ENCODE measurements at places on chromosomes 11 and 22.

- DNase-seq: no peak
Observed at GRCh38 chr11:114226356-114226755, 69.8 kb upstream of the NNMT start.

DNA sequence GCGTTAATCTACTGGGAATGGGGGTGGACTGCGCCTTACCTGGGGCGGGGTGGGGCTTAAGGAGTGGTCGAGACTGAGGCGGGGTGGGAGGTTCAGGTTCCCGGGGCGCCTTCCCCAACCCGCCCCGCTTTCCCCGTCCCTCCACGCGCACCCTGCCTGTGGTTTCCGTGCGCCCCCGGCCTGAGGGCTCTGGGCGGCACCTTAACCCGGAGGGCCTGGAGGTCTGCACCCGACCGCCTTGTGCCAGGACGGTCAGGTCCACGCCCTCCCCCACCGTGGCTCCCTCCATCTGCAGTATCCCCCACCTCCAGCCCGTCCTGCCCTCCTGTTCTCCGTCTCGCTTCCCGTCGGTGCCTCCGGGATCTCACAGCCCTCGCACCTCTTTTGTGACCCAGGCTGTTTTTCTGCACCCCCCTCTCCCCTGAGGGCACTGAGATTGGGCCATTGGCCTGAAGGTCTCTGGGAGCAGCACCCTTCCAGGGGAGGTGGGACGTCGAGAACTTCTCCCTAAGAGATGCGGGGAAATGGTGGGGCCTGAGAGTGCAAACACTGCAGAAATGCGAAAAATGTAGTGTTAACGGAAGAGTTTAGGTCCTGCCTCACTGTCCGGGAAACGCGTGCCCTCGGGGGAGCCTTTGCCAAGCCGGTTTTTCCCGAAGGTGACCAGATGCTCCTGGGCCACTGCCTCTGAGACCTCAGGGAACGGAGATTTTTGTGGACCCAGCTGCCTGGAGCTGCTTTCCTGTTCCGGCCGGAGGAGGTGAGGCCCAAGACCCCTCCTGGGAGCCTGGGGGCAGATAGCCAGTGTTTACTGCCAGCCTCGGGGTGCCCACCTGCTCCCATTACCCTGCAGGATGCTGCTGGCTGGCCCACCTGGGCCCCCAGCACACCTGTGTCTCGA is 1.2 kb upstream of the ASCL2 start:
- DNase-seq: no peak

DNA sequence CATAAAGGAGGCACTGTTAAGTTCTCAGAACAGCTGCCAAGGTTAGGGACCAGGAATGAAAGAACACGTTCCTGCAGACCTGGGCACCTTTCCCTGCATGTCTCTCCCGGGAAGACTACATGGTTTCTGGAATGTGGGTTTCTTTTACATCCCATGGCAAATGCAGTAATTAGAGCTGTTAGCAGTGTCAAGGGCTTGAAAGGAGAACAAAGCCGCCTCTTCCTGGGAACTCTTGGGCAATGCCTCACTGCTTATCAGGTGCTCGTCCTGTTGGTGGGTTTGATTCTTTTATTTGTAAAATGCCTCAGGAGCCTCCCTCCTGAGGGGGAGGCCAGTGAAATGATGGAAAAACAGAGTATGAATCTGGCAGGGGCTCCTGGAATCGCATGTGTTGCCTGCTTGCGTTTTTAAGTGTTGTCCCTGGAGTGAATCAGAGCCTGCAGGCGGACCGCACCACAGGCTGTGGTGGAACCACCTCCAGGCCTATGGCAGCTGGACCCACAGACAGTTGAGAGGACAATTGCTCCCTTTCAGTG is 723 bp upstream of the C22orf31 start:
- no peak for DNase-seq

- peak; percentile 83 for DNase-seq
Observed at GRCh38 chr22:32926600-32926999, 125.1 kb downstream of the TIMP3 start.

DNA sequence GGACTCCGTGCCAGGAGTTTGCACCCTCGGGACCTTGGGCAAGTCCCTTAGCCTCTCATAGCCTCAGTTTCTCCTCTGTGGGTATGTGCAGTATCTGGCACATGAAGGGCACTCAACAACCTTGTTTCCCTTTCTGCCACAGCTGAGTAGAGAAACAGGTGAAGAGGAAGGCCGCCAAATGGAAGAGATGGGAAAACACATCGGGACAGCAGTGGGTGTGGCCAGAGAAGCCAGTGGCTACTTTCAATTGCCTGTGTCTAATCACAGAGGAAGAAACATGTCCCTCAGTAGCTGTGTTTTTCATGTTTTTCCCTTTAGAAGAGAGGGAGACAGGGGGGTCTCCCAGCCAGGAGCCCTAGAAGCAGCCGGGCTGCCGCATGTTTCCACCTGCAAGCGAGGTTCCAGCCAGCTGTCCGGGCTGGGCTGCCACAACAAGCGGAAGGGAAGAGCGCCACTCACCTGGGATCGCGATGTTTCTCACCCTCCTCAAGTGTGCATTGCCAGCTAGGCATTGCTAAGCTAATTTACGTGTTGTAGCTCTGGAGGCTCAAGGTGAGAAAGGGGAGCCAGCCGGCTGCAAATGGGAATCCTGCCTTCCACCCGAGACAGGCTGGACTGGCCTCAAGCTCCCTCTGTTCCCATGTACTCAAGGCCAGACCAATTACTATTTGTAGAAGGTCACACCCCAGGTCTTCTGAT is 16.7 kb downstream of the ASPHD2 start:
- DNase-seq: no peak

DNA sequence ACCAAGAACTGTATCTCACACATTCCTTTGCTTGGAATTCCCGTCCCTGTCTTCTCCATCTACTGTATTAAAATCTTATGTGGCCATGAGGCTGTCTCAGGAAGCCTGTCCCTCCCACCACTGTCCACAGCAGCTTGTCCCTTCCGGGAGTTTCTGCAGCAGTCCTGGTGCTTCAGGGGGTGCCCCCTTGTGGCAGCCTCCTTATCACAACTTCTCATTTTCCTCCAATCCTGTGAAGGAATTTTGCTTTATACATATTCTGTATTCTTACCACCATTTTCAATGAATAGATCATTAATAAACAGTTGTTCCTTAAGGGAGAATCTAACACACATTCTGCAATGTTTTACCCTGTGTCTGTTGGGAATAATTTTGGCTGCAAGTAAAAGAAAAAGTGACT is 220.4 kb upstream of the RAG2 start:
- DNase-seq: peak; percentile 16

DNA sequence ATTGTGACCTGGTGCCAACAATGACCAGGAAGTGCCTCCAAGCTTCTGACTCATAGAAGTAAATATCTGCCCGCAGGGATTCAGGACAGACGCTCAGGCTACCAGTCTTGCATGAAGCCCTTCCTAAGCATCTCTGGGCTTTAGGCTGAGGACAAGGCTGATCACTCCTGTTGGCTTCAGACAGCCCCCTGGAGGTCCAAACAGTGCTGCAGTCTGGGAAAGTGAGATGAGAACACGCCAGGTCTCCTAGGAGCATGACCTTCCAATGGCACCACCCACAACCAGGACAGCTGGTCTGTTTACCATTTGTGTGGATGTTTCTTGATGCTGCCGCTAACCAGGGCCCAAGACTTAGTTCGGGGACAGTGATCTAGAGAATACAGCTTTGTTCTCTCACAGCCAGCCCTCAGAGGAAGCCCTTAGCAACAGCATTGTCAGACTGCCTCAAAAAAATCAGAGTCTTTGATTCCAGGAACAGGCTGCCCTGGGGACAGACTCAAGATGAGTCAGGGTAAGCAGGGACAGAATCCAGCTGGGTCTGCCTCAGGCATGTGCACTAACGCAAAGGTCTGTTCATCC is 111.2 kb downstream of the ZNF280B start:
- no peak for DNase-seq

GRCh38 chr22:30238136-30238535 is 8.4 kb downstream of the LIF start:
- no peak for DNase-seq

GRCh38 chr22:16915701-16916100 is 90.5 kb upstream of the XKR3 start:
- peak; percentile 12 for DNase-seq

GRCh38 chr22:27546157-27546935 is 255.2 kb downstream of the MN1 start:
- peak; percentile 7 for DNase-seq

DNA sequence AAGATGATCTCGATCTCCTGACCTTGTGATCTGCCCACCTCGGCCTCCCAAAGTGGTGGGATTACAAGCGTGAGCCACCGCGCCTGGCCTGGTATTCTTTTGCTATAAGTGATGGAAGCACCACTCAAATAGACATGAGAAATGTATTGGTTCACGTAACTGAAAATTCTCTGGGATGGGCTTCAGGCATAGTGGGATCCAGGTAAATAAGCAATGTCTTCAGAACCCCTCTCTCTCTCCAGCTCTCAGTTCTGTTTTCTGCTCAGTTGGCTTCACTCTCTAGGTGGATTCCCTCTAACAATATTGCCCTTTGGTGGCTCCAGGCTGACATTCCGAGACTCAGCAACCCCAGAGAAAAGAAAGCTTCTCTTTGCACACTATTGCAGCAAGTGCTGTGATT is 889 bp upstream of the LHFPL7 start:
- no peak for DNase-seq

GRCh38 chr11:106208760-106209159 is 131.3 kb downstream of the AASDHPPT start:
- no peak for DNase-seq

- peak; percentile 38 for DNase-seq
Observed at GRCh38 chr11:116972691-116973090, 125.5 kb downstream of the SIK3 start.

GRCh38 chr11:67656278-67656922 is 5.9 kb upstream of the ACY3 start:
- DNase-seq: peak; percentile 58

GRCh38 chr22:48037618-48038017 is 1275.2 kb downstream of the TBC1D22A start:
- no peak for DNase-seq

GRCh38 chr22:50621948-50622722 is 5.8 kb downstream of the ARSA start:
- DNase-seq: peak; percentile 41

DNA sequence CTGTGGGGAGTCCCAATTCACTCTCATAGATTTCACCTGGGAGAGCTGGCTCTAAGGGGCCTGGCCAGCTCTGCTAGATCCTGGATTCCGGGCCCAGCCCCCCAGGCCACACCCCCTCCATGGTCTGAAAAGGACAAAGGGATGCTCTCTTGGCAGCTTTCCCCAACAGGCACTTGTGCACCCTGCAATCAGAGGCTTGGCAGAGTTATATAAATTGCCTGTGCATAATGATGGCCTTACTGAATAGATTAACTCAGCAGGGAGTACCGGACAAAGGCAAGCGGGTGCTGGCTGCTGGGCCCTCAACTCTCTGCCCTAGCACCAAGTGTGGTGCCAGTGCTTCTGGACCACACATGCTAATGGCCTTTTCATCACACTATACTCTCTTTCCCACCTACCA is 461.6 kb downstream of the BUD13 start:
- no peak for DNase-seq

GRCh38 chr11:72642043-72642883 is 32.0 kb downstream of the PDE2A start:
- DNase-seq: peak; percentile 17

DNA sequence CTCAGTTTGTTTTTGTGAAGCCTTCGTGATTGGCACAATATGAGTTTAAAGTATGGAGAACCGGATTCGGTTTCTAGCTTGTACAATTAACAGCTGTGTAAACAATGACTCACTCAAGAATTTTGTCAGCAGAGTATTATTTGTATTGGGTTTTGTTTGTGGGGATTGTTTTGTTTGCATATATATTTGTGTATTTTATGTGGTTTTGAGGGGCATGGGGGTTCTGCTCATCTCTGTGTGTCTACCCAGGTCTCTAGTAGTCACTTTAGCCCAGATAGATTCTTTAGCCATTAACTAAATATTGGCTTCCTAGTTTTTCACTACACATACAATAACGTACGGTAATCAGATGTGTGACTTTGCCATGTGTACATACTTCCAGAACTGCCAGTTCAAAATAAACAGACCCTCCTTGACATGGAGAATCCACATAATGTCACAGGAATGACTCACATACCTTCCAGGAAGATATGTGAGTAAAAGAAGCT is 7.5 kb upstream of the MS4A7 start:
- DNase-seq: no peak

- DNase-seq: peak; percentile 37
Observed at GRCh38 chr11:120182790-120183491, 27.9 kb upstream of the OAF start.

DNA sequence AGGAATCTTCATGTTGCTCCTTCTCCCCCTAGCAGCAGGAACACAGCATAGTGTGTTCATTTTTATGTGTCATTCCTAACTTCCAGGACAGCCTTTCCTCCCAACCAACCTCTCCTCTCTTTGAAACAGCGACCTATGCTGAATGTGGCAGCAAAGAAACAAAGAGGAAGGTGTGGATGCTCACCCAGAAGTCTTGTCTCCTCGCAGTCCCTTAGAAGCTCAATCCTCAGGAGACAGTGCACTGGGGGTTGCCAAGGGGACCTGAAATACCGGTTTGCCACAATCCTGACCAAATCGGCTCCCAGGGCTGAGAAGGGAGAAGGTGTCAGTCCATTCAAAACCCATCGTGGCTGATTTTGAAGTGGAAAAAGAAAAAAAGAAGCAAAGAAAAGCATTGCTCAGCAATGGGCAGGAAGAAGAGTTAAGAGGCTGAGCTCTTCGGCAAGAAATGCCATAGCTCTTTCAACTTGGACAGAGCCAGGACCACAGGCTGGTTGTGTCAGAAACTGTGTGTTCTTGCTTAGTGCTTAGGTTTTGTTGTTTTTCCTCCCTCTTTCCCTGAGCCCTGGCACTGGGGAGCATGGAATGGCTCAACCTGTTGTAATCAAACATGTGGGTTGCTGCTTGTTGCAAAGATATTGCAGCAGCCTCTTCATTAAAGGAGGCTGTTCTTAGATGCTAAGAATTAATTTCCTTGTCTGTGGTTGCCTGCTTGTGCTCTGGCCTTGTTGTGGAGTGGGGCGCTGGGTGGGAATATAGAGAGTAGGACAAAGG is 30.4 kb upstream of the TENM4 start:
- no peak for DNase-seq

DNA sequence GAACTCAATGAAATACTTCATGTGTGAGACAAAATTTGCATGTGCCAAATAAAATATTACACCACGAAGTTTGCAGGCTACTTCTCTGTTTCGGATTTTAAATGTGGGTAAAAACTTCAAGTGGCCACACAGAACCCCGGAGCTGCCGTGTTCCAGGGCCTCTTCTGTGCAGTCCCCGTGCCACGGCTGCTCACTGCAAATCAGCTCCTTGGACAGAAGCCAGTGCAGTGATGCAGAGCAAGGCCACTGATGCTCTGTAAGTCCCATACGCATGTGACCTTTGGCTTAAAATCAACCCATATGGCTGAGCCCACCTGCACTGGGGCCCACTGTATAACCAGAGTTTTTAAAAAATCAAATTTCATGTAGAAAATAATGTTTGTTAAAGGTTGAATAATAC is 1309.4 kb downstream of the TBC1D22A start:
- DNase-seq: no peak

- DNase-seq: peak; percentile 76
Observed at GRCh38 chr11:14358729-14359439, at the start of gene RRAS2. TSS of gene RRAS2 (minus strand) at chr11:14359183. CDS start at chr11:14358870, 313 bp downstream.

GRCh38 chr11:6204706-6205105 is 651 bp upstream of the C11orf42 start:
- DNase-seq: peak; percentile 71

All from hematopoietic multipotent progenitor cell treated with erythropoietin and hydrocortisone succinate and interleukin-3 and kit ligand, for 6 days (in vitro differentiated cells).